ENCODE measurements at places on chromosomes 13 and 19.

- DNase-seq: no peak
Observed at GRCh38 chr13:49616676-49617065, 11.6 kb upstream of the ARL11 start.

DNA sequence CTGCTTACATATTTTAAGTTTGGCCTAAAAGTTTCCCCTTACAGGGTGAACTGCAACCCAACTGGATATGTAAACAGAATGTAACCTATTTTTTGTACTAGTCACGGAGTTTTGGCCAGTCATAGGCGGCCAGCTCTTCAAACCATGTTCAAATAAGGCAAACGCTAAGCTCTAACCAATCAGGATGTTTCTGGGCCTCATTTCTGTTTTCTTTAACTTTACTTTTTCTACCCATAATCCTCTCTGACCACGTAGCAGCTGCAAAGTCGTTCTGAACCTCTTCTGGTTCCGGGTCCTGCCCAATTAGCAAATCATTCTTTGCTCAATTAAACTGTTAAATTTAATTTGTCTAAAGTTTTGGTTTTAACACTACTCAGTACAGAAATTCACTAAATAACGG, 8.2 kb upstream of the ZMYM2 start:
- DNase-seq: no peak

DNA sequence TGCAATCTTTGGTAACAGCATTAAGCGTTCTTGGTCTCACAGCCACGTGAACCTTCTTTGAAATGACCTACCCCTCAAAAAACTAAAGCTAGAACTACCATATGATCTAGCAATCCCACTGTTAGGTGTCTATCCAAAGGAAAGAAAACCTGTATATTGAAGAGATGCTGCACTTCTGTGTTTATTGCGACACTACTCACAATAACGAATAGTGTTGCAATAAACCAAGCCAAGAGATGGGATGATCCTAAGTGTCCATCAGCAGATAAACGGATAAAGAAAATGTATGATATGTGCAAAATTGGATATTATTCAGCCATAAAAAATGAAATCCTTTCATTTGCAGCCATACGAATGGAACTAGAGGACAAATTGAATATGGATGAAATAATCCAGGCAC, 637.9 kb downstream of the EFNB2 start:
- no peak for DNase-seq

DNA sequence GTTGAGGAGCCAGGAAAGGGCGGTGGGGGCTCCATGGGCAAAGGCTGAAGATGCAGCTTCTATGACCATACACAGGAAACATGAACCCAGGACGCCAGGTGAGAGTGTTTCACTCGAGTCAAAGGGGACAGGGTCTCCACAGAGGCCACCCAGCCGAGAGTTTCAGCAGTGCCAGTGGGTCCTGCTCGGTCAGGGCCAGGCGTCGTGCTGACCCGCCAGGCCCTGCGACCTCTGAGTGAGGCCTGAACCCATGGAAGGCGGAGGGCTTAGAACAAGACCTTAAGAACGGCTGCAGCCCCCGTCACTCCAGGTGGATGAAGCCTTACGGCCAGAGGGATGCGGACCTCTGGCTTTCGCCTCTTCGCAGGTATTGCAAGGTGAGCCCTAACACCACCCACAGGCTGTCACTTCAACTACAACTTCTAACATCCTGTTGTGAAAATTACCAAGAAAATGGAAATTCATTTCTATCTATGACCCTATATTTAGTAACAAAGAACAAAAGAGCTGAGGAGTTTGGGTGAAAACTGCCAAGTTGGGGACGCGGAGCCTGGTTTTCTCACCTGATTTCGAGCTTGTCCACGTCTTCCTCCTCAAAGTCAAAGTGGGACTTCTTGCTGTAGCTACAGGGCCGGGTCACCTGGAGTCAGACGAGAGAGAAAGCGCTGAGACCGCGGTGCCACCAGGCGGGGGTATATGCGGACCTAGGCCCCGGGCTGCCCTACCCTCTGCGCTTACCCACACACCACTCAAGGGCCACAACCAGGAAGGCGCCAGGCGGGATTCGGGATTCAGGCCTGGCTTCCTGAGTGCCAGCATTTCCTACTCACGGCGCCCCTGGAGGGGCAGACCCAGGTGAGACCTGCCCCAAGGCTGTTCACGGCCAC, 50.1 kb upstream of the C13orf46 start:
- DNase-seq: no peak

- peak; percentile 84 for DNase-seq
Observed at GRCh38 chr19:40806423-40807146, 7.6 kb downstream of the EGLN2 start.

DNA sequence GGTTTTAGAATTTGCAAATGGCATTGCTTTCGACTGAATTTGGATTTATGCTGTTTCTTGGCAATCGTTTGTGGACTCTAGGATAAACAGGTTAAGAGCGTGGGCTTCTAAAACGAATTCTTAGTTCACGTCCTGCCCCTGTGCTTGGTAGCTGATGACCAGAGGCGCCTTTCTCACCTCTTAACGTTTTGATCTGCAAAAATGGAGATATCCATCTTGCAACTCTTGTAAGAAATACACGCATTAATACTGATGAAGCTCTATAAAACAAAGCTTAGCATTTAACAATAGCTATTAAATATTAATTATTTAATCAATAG, 580 bp upstream of the KATNAL1 start:
- no peak for DNase-seq

DNA sequence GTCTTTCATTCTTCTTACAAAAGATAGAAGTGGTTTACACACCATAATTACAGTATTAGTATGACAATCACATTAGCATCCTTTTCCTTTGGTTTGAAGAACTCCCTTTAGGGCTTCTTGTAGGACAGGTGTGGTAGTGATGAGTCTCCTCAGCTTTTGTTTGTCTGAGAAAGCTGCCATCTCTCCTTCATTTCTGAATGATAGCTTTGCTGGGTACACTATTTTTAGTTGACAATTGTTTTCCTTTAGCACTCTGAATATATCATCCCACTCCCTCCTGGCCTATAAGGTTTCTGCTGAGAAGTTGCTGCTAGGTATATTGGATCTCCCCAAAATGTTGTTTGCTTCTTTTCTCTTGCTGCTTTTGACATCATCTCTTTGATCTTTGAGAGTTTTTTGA, 39.3 kb downstream of the RASA3 start:
- no peak for DNase-seq

DNA sequence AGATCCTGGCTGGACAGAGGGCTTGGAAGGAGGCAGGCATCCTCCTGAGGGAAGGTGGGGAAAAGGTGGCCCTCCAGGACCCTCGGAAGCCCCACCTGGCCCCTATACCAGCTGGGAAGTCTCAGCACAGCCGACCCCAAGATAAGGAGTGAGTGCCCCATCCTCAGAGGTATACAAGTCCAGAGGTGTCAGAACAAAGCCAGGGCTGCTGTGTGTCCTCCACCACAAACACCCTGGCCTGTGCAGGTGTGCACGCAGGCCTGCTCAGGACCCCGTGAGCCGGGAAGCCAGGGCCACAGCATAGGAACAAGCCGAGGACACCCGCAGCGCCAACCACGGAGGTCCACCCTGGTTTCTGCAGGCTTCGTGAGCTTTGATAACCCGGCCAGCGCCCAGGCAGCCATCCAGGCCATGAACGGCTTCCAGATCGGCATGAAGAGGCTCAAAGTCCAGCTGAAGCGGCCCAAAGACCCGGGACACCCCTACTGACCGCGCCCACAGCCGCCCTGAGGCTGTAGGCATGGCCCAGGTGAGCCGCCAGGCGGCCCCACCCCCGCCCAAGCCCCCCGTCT, 68.6 kb downstream of the CELF5 start:
- no peak for DNase-seq

DNA sequence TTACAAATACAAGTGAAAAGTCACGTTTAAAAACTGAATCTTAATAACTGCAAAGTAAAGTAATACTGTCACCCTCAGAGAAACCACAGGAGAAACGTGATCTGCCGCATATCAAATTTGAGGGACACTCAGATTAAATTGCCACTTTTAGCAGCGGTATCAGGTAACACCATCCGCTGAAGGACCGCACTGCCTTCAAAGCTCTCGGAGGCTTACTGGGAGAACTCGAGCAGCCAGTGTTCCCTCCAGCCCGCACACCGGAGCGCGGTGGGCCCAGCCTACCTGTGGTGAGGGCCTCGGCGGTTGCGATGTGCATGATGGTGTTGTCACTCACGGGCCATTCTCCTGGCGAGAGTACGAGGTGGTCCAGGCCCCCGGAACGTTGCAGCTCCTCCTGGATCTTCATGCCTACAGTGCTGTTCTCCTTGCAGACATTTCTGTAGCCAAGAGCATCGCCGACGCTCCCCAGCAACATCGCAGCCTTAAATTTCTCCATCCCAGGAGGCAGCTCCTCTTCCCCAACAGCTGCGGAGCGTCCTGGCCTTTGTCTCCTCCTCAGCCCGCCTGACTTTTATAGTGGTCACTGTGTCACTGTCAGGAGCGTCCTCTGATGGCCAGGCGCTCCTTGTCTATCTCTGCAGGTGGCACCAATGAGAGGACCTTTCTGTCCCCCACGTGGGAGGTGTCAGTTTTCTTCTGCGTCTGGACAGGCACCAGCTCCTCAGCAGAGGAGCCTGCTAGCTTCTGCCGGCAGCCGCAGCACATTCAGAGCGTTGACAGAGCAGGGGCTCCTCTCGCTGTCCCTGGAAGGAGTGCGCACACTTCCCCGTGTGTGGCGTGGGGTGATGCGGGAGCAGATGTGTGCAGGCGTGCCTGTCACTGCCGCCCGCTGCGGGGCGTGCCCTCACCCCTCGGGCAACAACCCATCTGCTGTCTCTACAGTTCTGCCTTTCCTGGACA, at the start of gene ADPRHL1:
TSS of gene ADPRHL1 (minus strand) at position 547 of the 960 bp plus-strand sequence. CDS start at position 496, 51 bp downstream.
- DNase-seq: no peak

GRCh38 chr19:18058208-18059009, 28.3 kb downstream of the IL12RB1 start:
- peak; percentile 63 for DNase-seq

- no peak for DNase-seq
Observed at GRCh38 chr19:43818500-43818899, 8.6 kb upstream of the ZNF283 start.

DNA sequence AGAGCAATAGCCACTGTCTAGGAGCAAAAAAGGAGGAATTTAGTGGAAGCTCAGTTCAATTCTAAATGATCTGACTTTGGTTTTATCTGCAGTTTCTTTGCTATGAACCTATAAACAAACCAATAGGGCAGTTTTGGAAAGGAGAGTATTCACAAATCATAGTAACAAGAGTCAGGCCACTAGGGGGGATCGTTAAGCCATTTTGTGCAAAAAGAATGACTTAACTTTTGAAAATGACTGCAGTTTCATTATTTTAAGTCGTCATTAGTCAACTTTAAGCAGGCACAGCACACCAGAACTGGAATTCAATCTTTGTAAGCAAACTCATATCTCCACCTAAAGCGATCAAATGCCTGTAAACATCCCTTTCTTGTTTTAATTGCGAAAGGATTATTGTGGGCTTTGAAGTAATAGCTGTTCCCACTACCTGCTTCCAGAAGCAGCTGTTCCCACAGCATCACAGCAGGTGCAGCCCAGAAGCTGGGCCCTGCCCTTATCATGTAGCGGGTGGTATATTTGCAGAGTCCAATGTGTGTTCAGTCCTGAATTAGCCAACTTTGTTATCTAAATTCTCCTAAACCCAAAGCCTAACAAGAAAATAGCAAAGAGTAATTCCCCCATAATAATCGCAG, 51.5 kb downstream of the SOX21 start:
- no peak for DNase-seq

Measured in T-helper 2 cell (primary cell).